Activated T-cell treated with anti-CD3 and anti-CD28 coated beads for 24 hours (primary cell): ENCODE measurements at places on chromosomes 7 and 10.

GRCh38 chr10:59342723-59343122, 19.6 kb downstream of the FAM13C start:
- DNase-seq: no peak

DNA sequence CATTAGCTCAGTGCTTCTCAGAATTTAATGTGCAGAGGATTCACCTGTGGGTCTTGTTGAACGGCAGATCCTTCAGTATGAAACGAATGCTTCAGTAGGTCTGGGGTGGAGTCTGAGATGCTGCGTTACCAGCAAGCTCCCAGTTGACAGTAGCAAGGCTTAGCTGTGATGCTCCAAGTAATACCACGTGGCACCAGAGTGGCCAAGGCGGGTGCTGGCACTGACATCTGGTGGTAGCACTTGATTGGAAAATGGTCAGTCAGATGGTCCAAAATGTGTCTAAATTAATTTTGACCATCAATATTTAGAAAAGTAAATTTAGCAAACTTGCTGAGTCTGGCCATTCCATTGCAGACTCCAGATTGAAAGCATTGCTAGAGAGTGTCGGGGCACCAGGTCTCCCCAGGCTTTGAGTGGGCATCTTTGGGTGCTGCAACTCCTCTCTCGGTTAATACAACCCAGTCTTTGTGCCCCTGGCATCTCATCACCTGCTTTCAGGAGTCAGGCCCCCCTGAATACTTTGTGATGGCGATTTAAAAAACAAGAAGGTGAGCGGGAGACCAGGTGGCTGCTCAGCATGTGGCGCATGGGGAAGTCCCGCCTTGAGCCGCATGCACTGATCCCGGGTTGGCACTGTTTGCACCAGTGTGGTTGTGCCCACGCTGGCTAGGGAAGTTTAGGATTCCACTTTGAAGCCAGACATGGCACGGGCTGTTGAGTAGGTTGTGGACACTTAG, 130.1 kb downstream of the NT5C2 start:
- DNase-seq: no peak

DNA sequence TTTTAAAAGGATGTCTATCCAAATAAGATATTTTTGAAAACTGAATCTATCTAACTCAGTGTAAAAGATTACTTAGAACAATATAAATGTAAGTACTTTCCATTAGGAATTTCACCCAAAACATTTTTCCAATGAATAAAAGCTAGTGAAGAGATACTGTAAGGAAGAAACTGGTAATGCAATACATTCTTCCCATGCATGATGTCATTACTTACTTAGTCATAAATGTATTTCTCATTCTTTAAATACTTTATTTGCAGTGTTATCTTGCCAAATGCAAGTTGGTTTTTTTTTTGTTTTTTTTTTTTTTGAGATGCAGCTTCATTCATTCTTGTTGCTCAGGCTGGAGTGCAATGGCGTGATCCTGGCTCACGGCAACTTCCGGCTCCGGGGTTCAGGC, 265.6 kb downstream of the PHF14 start:
- DNase-seq: no peak

DNA sequence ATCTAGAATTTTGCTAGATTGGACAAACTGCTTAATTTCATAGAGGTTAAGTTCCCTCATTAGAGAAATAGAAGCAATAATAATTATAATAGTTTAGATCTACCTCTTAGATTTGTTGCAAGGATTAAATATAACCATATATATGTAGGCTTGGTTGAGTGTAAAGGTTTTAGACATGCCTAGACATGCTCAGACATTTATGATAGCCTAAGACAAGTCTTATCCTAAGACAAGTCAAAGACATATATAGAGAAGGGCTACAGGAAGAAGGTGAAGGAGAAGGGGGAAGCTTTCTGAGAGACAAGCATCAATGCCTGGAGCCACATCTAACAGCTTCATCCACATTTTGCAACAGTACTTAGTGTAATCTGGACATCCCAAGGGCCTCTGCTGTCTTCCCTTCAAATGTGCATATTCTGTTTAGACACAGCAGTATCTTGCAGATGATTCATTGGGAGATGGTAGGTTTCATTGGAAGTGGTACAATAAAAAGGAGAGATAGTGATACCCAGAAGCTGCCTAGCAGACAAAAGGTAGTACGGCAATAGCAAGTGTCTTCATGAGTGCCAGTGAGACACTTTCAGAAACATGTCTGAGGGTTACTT, 146.5 kb downstream of the HGF start:
- DNase-seq: no peak

- no peak for DNase-seq
Observed at GRCh38 chr10:36621346-36621745, 504.1 kb upstream of the ANKRD30A start.

DNA sequence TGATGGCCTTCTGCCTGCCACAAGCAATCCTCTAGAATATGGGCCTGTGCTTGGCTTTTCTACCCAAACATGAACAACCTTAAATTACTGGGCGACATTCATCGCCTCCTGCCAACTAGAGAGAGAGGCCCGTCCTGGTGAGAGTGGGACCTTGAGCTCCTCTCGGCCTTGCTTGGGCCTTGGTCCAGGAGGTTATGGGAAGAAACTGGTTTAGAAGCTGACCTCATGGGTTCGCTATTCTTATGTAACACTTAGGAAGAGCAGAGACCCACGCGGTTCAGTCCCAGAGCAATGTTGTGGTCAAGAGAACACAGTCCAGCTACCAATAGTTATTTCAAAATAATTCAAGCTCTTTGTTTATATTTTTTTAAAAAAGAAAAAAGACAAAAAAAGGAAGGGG, 176.3 kb upstream of the ZNF32 start:
- DNase-seq: no peak
